Activated CD8-positive, alpha-beta T cell treated with anti-CD3 and anti-CD28 coated beads, Interleukin-2, amount 10 ng/mL, durations not matched to agents 7 days and 5 days (primary cell): ENCODE measurements at places on chromosomes 1 and 21. TPM values are rescaled to one million over a fixed set of nuclear protein-coding genes. Genes with fewer than 3 reads are reported as not detected.

Gene TFAP2E
- total RNA-seq = 1.0 TPM

Gene SAMD13
- not detected for total RNA-seq

DNA sequence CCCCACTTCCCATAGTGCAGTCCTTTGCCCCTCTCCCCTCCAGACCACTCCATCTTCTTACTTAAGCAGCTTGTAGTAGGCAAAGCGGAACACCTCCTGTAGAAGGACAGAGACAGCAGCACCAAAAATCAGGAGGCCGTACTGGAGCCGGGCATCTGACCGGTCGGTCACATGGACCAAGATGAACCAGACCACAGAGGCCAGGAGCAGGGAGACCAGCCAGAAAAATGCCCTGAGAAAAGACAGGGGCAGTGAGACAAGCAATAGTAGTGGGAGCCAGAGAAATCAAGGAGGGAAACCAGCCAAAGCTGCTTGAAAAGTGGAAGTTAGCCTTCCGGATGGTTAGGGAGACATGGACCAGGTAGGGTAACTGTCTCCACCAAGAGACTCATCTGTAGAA is 920 bp downstream of the APH1A start:
- peak overlapping the region; percentile 98 for H3K27ac ChIP-seq
- peaks cover 41% of the 10 kb centered on the region for H3K4me1 ChIP-seq
- peaks cover 43% of the 10 kb centered on the region for H3K36me3 ChIP-seq

- no peaks in the 10 kb centered on the region for H3K36me3 ChIP-seq
- peaks cover 16% of the 10 kb centered on the region for H3K27me3 ChIP-seq
- H3K4me3 ChIP-seq = no peak overlapping the region
Measured at GRCh38 chr1:112882271-112882744, 73.7 kb downstream of the SLC16A1 start.

DNA sequence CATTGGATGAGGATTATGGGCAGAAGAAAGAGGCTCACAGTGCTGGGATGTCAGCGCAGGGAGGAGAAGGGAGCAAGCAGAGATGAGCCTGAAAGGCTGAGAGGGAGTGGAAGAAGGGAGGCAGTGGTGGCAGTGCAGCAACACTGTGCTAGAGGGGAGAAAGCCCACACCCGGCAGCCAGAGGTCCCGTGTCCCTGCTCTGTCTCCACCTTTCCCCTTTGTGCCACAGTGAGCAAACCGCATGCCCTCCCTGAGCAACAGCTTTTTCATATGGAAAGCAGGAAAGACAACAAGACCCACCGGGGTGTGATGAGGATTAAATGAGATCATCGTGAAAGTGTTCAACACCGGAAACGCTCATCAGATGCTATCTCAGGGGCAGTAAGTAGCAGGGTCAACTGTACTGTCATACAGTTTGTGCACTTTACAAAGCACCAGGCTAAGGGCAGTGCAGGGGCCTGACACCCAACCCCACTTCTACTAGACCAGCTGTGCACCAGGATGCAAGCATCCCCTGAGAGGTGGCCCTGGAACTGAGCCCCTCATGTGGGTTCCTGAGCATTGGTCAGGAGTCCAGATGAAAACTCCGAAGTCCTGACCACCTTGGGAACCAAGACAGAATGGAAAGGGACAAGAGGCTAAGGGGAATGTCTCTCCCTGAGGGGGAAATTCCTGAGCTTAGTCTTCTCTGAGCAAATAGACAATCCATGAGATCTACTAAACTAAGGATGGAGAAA is 9.1 kb downstream of the NHLH1 start:
- DNase-seq = no peak
- H3K36me3 ChIP-seq = no peaks in the 10 kb centered on the region
- peak overlapping the region; percentile 33 for H3K27ac ChIP-seq
- peaks cover 8% of the 10 kb centered on the region for H3K27me3 ChIP-seq
